ENCODE measurements at places on chromosomes 5 and 9.

GRCh38 chr9:110088099-110088498, 119.9 kb downstream of the C9orf152 start:
- DNase-seq = no peak

- DNase-seq = no peak
Measured at GRCh38 chr9:121893786-121894185, 199.3 kb downstream of the TTLL11 start.

DNA sequence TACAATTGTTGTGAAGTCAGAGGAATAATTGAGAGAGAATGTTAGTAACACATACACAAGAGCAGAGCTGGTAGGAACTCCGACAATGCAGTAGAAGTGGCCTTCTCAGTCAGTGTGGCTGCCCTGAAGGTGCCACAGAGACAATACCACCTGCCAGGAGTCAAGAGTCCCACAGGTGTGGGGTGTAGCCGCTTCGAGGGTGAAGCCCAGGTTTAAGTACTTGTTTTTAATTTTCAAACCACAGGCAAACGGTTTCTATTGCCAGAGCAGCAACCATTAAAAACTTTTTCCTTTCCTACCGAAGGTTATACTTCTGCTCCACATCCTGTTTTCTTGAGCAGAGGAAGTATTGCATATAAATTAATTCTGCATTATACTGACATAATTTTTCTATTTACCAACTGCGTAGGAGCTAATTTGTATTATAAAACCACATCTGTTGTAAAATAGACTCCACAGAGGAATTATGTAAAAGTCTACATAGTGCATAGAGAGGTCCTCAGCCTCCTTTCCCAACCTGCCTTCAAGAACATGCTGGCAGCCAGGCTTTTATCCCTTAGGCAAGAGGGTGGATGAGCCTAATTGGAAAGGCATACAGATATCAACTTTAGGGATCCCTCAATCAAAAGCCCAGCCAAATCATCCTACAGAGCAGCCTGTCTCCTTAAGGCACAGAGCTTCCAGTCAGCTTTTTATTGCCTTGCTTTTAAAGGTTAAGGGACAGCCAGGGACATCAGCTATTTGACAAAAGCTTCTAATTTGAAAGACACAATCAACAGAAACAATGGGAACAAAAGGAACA, 12.9 kb upstream of the ACTBL2 start:
- no peak for DNase-seq

- DNase-seq = no peak
Measured at GRCh38 chr5:125153231-125153630, 406.8 kb upstream of the ZNF608 start.

DNA sequence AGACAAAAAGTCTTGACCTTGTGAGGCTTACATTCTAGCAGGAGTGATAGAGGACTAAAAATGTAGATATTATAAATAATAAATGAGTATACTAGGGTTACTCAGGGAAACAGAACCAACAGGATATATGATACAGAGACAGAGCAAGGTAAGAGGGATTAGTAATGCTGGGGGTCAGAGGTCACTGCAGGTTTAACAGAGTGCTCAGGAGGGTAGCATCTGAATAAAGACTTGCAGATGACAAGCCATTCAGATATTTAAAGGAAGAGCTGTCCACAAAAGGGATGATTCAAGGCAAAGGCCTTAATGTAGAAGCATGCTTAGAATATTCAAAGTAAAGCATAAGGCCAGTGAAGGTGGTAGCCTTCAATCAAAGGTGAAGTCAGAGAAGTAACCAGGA, 65.6 kb upstream of the SEMA6A start:
- DNase-seq = peak; percentile 5

DNA sequence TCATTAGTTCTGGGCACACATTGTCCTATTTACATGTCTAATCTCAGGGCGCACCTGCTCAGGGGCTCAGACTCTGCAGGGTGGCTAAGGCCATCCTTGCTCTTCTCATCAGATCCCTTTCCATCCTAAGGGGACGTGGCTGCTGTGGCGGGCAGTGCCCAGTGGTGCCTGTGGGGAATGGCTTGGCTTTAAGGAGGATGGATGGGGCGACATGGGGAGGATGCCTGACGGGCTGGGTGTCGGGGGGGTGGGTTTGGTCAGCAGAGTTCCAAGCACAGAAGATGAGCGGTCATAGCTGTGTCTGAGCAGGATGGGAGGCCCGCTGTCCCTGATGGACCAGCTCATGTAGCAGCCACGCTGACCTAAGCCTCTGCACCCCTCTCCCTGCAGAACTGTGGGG, 40.9 kb upstream of the SUSD3 start:
- DNase-seq = no peak

DNA sequence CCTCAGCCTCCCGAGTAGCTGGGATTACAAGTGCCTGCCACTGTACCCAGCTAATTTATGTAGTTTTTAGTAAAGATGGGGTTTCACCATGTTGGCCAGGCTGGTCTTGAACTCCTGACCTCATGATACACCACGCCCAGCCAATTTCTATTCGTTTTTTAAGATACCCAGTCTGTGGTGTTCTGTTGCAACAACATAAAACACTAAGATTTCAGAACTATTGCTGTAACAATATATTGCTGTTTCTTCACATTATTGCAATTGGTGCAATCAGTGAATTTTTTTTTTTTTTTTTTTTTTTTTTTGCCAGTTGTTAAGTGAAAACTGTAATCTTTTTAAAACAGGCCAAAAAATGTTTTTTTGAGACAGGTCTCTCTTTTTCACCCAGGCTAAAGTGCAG, 9.9 kb downstream of the SRP19 start:
- DNase-seq = no peak

DNA sequence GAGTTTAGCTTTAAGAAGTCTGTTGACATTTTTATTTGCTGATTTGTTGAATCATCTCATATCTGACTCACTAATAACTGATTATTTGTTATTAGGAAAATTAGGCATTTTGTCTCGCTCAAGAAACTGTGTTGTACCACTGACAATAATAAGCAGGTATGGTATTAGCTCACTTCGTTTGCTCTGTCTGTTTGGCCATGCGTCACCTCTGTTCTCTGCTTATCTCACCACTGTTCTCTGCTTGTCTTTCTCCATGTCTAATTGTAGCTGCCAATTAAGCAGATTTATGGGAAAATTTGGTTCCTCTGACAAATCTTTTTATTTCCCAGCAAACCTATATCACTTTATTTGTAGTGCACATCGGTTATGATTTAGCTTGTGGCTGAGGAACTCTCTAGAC, 138.9 kb downstream of the WDR41 start:
- DNase-seq = no peak

- DNase-seq = no peak
Measured at GRCh38 chr9:76855015-76855414, 50.9 kb downstream of the PRUNE2 start.

DNA sequence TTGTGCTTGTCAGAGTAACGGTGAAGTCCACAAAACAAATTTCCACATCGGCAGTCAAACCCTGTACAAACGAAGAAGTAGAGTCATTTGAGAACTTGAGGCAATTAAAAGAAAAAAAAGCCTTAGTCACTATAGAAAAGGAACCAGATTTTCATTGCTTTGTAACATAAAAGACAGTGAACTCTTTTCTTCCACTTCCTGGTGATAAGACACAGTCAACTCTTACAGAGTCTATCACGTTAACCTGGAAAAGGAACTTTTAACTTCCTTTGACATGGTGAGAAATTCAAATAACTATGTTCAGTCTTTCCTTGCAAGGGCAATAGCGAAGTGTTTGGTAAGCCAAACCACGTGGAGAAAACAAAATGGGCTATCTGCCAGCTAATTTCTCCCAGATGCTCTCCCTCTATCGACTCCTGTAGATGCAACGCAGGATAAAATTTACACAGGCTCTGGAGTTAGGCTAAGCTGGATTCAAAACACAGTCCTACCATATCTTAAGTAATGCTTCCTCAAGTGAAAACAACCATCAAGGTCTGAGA, 8.9 kb downstream of the ZFAND5 start:
- DNase-seq = no peak

DNA sequence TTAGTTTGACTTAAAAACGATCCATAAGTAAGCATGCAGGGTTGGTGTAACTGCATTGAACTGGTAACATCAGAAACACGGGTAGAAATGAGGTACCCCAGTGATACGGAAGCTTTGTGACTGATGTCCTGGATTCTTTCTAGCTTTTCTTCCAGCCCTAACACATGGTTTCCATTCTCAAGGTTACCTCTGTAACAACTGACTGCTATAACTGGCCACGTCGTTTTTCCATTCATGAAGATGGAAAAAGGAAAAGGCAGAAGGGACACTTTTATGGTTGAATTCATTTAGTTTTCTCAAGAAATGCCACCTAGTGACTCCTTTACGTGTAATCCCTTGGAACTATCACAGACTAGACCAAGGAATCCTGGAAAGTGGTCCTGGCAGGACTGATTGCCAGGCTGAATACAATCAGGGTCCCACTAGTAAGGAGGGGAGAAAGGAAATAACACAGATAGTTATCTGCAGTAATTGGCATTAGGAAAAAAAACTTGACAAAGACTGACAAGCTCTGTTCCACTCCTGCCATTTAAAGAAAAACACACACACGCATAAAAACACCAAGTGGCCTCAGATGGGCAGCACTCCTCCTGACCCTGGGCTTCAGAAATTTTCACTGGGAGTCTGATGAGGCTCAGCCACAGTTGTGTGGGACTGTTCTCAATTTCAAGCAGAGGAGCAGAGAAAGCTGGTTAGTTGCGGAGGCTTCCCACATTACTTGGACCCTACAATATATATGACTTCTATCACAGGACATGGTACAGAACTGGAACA, 77.5 kb upstream of the ZNF169 start:
- DNase-seq = no peak

- no peak for DNase-seq
Measured at GRCh38 chr5:174501461-174502069, 222.8 kb upstream of the MSX2 start.

DNA sequence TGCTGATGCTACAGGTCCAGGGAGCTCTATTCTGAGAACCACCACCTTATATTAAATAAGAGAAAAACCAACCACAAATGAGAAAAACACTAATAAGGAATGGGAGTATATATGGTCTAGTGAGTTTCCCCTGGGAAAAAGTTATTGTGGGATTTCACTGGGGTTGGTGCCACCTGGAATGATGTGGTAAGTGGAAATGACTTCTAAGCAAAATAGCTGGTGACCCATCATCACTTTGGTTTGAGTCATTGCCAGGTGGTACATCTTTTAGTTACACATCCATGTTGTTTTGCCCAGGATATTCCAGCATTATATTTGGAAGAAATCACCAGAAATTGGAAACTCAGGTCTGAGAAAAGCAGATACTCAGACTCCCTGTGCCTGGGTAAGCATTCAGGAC, 437.3 kb downstream of the DTWD2 start:
- no peak for DNase-seq

DNA sequence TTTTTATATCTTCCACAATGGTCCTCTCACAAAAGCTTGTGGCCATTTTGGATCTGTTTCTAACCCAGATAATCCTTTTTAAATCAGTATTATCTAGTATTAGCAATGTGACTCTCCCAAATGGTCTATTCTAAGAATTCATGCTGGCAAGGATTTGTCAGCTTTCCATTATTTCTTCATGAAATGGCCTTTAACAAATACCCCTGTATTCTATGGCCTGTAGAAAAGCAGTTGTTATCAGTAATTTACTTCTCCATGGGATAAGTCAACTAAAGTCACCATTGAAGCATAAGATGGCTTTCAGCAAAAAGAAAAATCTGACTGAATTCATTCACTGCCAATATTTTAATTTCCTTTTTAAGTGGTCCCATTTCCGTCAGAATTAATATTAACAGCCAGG, 346.4 kb upstream of the FAM174A start:
- DNase-seq = no peak

- no peak for DNase-seq
Measured at GRCh38 chr5:120769312-120769872, 305.3 kb downstream of the PRR16 start.

GRCh38 chr9:3708751-3709150, 182.9 kb upstream of the RFX3 start:
- peak; percentile 46 for DNase-seq

DNA sequence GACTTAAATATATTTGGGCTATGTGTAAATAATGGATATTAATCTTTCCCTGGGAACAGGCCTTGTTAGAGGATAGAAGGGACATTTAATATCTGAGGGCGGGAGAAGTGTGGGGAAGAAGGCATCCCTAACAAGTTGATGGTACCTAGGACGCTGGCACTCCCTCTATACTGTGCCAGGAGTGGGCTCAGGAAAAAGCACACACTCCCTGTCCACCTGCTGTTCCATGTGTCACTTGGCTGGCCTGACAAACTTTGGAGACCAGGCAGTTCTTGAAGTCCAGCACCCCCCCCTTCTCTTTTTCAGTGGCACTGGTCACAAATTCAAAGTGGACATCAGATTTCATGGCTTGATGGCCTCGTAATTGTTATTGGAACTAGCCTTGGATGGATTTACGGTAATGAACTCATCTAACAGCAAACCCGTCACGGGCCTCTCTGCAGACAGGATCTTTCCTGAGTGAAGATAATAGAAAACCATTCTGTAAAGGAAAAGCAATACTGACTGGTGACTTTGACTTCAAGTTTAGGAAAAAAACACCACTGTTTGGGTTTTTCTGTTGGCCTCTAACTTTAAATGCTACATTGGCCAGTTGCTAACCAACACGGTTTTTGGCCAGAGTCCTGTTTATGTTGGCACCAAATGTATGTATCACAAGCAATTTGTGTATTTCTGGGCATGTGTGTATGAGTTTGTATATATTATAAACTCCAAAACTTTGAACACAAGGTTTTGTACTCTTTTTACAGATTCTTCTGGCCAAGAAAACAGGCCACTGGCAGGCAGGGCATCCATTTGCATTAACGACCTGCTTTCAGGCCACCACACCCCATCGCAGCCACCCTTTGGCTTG, 552.6 kb downstream of the CCDC171 start:
- no peak for DNase-seq

- no peak for DNase-seq
Measured at GRCh38 chr5:2335733-2336515, 415.6 kb downstream of the IRX2 start.

DNA sequence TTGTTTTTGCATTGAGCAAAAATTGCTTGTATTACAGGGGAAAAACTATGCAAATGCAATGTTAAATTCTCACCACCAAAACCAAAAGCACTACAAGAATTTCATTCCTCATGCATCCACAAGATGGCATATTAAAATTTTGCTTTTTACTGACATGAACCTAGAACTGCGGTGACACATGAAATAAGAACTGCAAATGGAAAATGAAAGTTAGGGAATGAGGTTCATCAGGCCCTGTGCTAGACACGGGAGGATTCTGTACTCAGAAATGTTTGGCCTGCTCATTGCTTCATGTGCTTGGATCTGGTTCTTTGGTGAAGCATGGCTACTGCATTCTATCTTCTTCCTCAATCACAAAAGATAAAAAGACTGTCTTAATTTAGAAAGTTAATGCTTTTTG, 9.1 kb upstream of the RFK start:
- DNase-seq = no peak

- DNase-seq = no peak
Measured at GRCh38 chr5:133457439-133458355, 154.6 kb downstream of the FSTL4 start.

DNA sequence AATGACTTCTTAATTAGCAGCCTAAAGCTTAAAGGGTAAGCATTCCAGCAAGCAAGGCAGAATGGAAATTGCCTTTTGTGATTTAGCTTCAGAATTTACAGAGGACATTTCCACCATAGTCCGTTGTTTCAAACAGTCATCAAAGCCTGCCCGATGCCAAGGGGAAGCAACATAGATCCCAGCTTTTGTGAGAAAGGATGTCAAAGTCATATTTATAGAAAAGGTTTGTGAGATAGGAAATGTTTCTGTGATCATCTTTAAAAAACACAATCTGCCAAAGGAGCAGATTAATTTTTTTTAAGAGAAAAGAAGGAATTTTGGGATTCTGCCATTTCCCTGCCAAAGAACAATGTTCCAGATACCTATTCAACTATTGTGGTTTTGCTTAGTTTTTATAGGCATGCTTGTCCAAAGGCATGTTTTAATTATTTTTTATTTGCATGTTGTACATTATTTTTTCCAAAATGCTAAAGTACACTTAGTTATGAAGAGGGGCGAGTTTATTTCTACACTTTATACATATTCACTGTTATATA, 346.9 kb downstream of the ZNF608 start:
- no peak for DNase-seq

Measured in epithelial cell of prostate (primary cell).